ENCODE measurements at places on chromosomes 3 and 15.
A peak's percentile ranks its signal among the peaks of the same experiment; 100 is the strongest.

DNA sequence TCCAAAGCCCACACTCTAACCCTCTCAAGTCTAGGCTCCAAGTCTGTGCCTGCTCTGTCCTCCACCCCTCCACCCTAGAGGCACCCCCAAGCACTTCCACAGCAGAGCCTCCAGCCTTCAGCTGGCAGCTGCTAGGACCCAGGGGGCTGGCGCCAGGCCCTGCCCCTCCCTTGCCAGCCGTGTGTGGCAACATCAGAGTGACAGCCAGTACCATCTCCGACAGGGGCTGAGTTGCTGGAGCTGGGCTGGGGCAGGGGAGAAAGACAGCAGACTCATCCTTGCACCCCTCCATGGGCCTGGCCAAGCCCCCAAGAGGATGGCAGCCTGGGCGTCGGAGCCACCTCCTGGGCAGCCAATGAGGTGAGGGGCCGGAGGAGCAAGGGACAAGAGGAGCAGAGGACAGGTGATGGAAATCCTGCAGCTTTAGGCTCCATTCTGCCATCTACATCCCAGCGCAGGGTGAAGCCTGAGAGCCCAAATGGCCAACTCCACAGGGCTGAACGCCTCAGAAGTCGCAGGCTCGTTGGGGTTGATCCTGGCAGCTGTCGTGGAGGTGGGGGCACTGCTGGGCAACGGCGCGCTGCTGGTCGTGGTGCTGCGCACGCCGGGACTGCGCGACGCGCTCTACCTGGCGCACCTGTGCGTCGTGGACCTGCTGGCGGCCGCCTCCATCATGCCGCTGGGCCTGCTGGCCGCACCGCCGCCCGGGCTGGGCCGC, at the start of gene GPR62:
GPR62 (plus strand) TSS at position 207 of the 718 bp plus-strand sequence; CDS start at position 479, 272 bp downstream.
- no peak for DNase-seq

GRCh38 chr3:108251265-108251664, 29.0 kb upstream of the IFT57 start:
- no peak for DNase-seq

DNA sequence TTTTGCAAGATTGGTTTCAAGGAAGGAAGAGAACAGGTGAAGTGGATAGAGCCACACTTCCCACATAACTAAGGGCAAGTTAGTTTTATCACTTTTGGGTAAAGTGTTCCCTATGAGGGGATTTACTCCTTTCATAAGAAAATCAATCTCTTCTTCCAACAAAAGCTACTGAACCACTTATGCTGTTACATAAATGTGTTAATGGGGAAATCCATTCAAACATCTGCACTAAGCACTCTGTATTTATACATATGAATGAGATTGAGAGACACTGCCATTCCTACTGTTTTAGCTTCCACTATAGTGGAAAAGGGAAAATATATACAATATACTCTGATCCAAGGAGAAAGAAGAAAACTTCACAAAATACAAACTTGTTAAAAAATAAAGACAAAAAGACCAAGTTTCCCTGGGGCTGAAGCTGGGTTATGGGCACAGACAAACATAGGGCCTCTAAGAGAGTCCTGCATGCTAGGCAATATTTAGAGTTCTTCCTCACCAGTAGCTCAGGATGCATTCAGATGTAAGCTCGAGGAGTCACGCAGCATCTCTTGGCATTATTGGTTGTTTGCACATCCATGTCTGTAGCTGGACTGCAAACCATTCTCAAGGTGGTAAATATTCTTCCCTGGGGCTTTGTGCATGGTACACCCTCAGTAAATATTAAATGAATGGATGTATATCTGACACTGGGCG, 454.2 kb downstream of the FGF12 start:
- DNase-seq, result no peak

- DNase-seq, result no peak
These were observed 44.9 kb downstream of the SPATA16 start for GRCh38 chr3:173096140-173096539.

- no peak for DNase-seq
These were observed 600.4 kb downstream of the GRM7 start for GRCh38 chr3:7461202-7461825.

DNA sequence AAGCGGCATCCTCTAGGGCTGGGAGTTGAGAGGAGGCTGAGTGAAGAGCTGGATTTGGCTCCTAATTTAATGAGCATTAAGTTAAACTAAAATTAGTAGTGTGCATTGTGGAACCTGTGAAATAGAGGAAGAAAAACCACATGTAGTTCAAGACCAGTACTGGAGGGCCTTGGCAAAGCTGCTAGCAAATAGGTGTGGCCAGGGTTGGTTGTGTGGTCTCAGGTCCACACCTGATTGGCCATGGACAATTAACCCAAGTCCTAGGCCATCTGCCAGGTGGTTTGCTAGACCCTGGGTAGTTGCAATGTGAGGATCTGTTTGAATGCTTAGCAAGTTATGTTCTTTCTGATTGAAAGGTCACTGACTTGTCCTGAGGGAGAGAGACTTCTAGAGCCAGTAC, 275.5 kb downstream of the PDCD6IP start:
- no peak for DNase-seq

GRCh38 chr15:78001656-78002055, 75.9 kb downstream of the TBC1D2B start:
- no peak for DNase-seq

- no peak for DNase-seq
These were observed 69.6 kb downstream of the EEFSEC start for GRCh38 chr3:128222796-128223385.

- no peak for DNase-seq
These were observed 34.4 kb downstream of the ZNF106 start for GRCh38 chr15:42456531-42456930.

GRCh38 chr3:32398531-32398930, 6.9 kb downstream of the CMTM7 start:
- no peak for DNase-seq

DNA sequence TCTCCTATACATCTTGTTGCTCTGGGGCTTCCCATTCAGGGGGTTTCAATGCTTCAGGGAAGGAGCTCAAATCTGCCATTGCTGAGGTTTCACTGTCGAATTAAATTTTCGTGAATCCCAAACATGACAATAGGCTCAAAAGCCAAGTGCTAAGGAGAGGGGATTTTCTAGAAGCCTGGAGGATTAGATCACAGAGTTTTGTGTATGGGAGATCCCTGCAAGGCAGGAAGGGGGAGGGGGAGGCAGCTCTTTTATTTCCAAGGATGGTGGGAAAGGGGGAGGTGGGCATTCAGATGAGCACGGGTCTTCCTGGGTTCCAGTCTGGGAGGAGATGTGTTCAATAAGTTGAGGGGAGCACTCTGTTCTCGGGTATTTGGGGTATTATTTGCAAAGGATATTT, 69.9 kb upstream of the DLG1 start:
- no peak for DNase-seq

GRCh38 chr15:25058080-25058785, 103.4 kb downstream of the SNRPN start:
- no peak for DNase-seq

GRCh38 chr15:82554849-82555248, 14.6 kb upstream of the RPS17 start:
- no peak for DNase-seq

DNA sequence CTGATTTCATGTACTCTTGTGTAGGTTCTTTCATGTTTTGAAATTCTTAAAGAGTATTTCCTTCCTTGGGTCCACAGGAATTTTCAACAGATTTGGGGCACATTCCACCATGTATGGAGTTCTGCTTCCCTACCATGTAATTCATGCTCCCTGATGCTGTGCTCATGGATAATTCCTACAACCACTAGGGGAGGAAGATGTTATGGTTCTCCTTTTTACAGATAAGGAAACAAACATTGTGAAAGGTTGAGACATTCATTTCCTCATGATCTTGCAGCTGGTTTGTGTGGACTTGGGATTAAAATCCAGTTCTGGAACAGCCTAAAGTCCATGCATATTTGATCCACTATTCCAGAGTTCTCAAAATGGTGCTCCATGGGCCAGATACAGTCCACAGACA, 174.9 kb upstream of the FRMD4B start:
- no peak for DNase-seq

- no peak for DNase-seq
These were observed 57.3 kb upstream of the SNTN start for GRCh38 chr3:63595221-63595620.

GRCh38 chr3:70245746-70246525, 66.5 kb downstream of the MDFIC2 start:
- DNase-seq, result no peak

DNA sequence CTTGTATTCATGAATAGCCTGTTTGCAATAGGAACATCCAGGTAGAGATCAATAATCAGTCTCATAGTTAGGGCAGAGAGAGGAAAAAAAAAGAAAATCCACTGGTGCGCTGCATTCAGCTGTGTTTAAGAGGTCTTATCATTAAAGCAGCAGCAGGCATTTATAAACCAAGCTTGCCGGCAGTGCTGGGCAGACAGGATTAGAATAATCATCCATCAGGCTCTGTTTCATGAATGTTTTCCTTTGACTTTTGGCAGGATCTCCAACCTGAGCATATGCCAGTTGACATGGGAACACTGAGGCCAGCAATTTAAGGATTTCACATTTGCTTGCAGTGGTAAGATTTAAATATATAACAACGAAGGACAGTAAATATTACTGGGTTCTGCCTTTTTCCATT, 305.2 kb upstream of the SEMA6D start:
- DNase-seq, result no peak

GRCh38 chr3:139201446-139202225, 142.2 kb upstream of the MRPS22 start:
- DNase-seq, result no peak

DNA sequence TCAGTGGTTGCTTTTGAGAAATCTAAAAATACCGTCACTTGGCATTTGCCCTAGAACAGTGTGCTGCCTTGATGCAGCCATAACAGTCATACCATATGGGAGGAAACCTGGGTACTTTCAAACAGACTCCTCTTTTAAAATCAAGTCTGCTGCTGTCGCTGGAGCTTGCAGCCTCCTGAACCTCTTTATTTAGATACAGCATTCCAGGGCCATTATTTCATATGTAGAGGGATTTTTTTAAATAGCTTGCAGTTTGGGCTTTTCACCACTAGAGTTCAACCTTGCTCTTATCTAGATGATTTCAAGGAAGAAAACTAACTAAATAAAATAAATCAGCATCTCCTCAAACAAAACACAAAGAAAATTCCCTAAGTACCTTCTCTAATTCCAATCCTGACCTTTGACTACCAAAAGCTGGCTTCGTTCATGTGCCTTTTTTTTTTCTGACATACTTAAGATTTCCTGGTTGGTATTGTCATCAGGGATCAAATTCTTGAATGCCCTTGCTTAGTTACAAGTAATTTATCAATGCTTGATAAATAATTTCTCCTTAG, 111.6 kb downstream of the KBTBD8 start:
- no peak for DNase-seq

DNA sequence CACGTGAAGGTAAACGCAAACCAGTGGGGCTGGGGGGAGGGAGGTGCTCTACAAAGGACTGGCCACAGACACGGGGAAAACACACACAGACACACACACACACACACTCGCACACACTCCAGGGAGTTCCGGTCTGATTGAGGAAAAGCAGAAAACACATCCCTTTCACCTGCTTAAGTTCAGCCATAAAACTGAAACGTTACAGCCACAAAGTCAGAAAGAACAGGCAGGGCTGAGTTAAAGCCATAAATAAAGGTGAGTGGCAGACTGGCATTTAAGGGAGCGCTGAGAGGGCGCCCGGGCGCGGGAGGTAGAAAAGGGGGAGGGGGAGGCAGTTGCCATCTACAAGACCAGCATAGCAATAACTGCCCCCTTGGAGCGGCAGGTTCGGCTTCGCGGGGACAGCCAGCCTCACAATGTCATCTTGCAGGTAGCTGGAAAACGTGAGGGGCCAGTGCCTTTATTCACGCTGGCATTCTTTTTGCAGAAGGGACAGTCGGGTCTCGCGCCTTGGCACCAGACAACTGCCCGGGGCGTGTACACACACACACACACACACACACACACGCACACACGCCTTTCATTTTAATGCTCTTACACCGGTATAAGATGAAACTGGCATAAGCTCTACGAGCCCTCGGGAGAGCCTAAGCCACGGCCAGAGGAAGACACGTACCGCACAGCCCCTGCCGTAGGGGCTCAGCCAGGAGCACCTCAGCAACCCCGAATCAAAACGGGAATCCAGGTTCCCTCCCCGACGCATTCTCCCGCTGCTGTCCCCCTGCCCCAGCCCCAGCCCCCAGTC, 866 bp downstream of the TNIK start:
- peak; percentile 45 for DNase-seq

GRCh38 chr3:142844339-142844977, 44.4 kb downstream of the PCOLCE2 start:
- no peak for DNase-seq

DNA sequence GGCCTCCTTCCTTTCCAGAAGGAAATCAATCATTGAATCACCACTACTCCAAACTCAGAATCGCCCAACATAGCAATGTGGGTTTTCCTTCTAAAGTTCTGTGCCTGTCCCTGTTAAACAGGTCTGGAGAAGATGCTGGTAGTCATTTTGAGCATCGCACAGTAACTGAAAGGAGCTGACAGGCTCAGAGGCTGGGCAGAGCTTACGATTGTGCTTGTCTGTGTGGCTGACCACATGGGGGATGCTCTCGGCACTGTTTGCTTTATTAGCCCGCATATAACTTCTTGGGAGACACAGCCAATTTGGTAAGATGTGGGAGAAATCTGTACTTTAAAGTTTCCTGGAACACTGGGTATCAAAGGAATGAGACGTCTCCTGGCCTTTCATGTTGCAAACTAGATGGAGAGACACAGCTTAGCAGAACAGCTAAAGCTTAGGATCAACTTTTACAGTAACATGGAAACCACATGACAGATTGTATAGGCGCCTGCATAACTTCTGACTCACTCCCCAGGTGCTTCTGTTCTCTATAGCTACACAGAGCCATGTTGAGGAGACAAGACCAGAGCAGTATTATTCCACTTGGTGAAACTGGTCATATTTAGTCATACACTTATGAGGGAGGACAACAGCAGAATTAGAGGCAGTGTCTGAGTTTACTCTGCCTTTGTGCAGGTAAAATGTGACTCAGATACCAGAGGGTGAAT, 374.1 kb downstream of the RORA start:
- no peak for DNase-seq

DNA sequence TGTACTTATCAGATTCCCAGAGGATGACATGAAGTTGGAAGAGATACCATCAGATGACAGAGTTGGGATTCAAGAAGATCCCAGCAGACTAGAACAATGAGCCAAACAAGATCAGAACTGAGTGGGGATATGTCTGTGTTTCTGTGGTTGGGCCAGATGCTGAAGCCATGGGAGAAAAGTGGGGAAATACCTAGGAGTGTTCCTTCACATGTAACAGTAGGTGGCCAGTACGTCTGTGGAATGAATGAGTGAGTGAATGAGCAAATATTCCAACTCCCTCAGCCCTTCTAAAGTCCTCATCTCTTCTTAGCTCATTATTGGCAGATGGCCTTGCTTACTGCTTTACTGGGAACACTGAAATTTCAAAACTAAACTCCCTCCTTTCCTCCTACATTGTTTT, 32.2 kb upstream of the GREM1 start:
- no peak for DNase-seq

DNA sequence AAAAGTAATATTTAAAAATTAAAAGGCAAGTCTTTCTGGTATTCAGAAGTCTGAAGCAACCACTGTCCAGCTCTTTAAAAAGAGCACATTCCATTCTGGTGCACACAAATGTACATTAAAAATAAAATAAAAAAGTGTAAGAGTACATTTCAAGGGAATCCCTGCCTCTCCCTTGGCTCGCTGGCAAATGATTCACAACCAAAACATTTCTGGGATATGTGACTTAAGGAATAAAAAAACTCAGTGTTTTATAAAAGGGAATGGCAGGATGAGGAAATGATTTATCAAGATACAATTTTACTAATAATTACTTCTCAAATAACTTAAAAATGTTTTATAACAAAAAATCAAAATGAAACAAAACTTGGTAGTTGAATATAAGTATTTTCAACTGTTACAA, 23.8 kb upstream of the ANXA2 start:
- no peak for DNase-seq

GRCh38 chr3:181009225-181009624, 19.7 kb upstream of the DNAJC19 start:
- DNase-seq, result no peak

Data from CD4-positive, alpha-beta T cell treated with Interleukin-6 at 100 ng/mL for 8 hours (primary cell).